ENCODE measurements at places on chromosomes 4 and X.

GRCh38 chr4:145496292-145496691, 14.6 kb downstream of the SMAD1 start:
- DNase-seq = no peak

GRCh38 chr4:4867375-4868039, 8.0 kb downstream of the MSX1 start:
- no peak for DNase-seq

DNA sequence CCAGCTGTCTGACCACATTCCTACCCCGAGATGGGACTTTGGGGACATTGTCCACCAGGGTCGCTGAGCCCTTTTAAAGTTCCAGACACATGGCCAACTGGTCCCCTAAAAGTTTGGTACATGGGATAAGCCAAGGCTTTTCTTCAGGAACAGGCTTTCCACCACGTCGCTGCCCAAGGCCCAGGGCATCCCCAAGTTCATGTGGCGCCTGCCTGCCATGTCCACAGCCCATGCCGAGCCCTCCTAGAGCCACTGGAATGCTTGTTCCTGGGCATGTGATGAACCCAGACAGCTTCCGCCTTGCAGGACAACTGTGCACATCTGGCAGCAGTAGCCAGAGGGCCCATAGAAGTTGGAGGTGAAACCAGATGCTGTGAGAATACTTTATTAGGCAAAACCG, 41.3 kb downstream of the FRG1 start:
- DNase-seq = no peak

GRCh38 chrX:91331476-91331875, 103.2 kb upstream of the PABPC5 start:
- no peak for DNase-seq

DNA sequence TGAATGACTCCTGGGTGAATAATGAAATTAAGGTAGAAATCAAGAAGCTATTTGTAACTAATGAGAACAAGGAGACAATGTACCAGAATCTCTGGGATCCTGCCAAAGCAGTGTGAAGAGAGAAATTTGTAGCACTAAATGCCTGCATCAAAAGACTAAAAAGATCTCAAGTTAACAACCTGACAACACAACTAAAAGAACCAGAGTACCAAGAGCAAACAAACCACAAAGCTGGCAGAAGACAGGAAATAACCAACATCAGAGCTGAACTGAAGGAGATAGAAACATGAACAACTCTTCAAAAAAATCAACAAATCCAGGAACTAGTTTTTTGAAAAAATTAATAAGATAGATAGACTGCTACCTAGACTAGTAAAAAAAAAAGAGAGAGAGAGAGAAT, 8.4 kb downstream of the CFAP299 start:
- DNase-seq = no peak

DNA sequence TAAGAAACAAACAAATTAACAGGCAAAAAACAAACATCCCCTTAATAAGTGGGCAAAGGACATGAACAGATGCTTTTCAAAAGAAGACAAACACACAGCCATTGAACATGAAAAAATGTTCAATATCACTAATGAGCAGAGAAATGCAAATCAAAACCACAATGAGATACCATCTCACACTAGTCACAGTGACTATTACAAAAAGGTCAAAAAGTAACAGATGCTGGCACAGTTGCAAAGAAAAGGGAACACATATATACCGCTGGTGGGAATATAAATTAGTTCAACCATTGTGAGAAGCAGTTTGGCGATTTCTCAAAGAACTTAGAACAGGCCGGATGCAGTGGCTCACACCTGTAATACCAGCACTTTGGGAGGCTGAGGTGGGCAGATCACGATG, 146.1 kb upstream of the NEIL3 start:
- no peak for DNase-seq

DNA sequence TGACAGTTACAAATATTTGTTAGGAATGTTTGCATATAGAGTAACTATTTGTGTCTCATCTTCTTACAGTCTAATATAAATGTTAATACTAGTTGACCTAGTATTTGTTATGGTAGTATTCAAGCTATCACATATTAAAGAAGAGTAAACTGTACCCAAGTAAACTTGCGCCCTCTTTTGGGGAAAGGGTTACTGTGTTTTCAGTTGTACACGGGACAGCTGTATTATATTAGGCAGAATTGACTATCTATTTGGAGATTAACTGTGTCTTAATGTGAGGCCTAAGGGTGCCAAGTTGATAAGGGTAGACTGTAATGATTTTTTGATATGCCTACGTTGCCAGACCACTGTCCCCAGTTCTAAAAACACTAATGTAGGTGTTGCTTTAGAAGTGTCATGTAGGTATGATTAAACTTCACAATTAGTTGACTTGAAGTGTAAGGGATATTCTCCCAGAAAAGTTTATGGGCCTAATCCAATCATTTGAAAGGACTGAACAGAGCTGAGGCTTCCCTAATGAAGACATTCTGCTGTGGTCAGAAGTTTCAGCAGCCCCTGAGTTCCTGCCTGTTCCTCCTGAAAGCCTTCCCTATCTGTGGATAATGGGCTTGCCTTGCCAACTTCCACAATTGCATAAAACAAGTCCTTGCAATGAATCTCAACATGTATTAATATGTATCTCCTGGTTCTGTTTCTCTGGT, 172.8 kb upstream of the CXCL13 start:
- no peak for DNase-seq

GRCh38 chrX:5388087-5388486, 840.6 kb downstream of the NLGN4X start:
- no peak for DNase-seq

DNA sequence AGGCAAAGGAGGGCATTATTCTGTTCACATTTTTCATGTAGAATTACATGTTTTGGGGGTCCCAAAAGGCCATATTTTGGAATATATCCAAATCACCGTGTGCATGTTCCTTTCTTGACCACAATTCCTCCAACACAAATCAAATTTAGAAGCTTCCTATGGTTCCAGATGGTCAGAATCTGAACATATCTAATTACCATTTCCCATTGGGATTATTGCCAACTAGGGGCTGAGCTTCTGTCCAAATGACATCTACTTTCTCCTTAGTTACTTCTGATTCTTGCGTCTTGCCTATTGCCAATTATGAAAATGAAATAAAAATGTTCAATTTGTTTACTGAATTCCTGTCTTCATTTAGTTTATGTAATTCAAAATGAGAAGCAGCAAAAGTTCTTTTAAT, 163.7 kb downstream of the CPE start:
- DNase-seq = no peak

DNA sequence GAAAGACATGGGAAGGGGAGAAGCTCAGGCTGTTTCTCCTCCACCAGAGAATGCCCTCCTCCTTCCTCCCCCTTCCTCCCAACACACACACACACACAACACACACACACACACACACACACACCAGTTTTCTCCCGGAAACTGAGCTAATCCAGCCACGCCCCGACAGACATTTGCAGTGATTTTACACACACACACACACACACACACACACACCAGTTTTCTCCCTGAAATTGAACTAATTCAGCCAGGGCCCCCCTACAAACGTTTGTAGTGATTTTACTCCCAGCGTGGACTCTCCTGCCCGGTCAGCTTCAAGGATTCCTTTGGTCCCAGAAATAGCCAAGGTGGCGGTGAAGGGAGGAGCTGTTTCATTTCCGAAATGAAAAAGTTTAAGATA, 32.9 kb upstream of the STX18 start:
- DNase-seq = peak; percentile 73

- no peak for DNase-seq
Observed at GRCh38 chr4:65437102-65437501, 233.2 kb downstream of the EPHA5 start.

- no peak for DNase-seq
Observed at GRCh38 chrX:18354369-18355223, at the start of gene SCML2. Gene SCML2, minus strand, starts transcription at chrX:18354688. Its CDS starts 20,617 bp downstream, at chrX:18334071.

DNA sequence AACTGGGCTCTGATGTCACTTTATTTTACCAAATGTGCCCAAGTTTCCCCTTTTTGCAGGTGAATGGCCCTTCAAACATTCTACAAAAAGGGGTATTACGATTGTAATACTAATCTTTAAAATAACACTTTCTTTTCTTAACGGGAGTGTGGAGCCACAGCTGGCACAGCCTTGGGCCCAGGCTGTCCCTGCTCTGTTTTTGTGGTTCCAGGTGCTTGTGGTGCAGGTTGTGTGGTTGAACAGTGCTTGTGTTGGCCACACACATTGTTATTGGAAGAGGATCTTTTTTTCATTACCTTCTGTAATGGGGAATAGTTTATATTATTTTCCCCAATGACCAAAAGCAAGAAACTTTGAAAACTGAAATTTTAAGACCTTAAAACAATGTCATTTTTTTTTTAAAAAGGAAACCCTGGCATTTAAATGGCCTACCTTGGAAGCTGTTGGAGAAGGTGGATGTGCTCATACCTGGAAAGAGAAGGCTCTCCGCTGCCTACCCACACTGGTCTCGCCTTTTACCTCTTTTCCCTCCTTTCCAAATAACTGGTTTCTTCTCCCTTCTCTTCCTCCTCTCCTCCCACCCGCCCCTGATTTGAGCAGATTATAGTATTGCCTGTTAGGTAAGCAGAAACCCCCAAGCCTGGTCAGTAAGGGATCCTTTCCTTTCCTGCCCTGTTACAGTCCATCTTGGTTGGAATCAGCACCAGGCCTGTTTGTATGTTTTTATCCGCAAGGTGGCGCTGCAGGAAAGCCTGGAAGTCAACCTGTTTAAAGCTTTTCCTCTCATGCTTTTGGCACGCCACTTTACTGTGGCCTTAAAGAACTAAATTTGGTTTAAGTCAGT, 28.6 kb downstream of the HADH start:
- peak; percentile 78 for DNase-seq

DNA sequence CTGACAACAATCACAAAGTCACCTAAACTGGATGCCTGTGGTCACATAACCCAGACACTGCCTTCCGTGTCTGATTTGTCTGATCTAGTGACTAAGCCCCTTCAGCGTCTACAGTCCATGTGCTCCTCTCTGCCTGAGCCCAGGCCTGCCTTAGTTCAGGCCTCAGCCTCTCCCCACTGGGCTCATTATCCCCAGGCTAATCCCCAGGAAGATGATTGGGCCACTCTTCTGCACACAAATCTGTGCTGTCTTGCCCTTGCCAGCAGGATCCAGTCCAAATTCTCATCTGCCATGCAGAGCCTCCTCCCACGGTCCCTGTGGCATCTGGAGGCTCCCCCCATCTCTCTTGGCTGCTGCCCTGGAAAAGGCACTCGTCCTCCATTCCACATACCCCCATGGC, 96.5 kb downstream of the SLC2A9 start:
- no peak for DNase-seq

DNA sequence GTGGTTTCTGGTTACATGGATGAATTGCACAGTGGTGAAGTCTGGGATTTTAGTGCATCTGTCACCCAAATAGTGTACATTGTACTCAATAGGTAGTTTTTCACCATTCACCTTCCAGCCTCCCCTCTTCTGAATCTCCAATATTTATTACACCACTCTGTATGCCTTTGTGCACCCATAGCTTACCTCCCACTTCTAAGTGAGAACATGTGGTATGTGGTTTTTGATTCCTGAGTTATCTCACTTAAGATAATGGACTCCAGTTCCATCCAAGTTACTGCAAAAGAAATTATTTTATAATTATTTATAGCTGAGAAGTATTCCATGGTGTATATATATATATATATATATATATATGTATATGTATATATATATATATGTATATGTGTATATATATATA, 155.8 kb downstream of the HHIP start:
- DNase-seq = no peak

DNA sequence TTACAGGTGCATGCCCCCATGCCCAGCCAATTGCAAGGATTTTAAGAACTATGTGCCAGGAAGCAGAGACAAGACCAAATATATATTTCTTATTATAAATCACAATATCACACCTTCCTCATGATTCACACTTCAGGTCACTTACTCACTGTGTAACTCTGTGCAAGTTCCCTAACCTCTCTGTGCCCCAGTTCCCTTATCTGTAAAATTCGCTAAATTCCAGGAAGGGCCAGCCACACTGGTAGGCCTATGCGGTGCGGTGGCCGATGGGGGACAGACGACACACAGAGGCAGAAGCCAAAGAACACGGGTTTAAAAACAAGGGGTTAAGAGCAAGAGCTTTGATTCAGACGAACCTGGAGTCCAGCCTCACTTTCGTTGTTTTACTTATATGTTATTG, 2.8 kb downstream of the TRIM2 start:
- DNase-seq = no peak
